Fibroblast of skin of abdomen (primary cell): ENCODE measurements at places on chromosomes 3 and 15.

DNA sequence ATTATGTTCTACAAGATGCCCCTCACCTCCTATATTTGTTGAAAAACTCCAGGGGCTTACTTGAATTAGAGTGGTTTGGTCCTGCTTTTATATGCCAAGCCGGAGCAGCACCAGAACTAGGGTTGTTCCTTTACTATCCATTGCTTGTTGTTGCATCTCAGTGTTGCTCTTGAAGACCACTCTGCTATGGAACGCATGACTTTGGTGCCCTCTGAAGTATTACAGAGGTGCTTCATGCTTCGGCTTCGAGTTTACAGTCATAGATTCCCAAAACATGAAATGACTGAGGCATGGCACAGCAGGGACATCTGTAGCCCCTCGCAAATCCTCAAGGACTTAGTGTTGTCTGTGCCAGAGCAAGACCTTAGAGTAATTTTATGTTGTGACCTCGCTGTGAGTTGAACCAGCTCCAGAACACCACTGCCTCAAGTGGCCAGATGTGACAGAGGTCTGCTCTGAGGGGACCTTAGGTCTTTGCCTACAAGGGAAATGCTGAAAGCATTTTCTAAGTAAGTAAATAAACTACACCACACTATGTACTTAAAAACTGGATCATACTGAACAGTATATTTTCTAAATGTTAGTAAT, 67.2 kb upstream of the SIAH2 start:
- no peak for DNase-seq

- no peak for DNase-seq
These were observed 138.0 kb downstream of the OPA1 start for GRCh38 chr3:193730976-193731375.

DNA sequence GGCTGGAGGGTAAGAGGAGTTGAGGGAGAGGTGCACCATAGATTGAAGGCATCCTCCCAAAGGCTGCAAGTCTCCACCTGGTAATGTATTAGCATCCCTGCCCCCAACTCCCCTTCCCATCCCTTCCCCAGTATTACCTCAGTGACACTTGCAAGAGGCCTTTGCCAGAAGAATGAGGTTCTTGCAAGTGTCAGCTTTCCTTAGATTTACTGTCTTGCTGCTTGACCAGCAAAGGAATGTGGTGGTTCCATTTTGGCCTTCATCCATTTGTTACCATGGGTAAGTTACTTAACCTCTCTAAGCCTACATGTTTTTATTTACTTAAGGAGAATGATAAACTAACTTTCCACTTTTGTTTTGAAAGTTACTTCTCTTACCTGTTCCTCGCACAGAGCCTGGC, 108.9 kb downstream of the LRTM1 start:
- peak; percentile 58 for DNase-seq

GRCh38 chr15:90449206-90449735, 61.2 kb downstream of the IQGAP1 start:
- DNase-seq: peak; percentile 14

- DNase-seq: no peak
These were observed 13.9 kb upstream of the ZBBX start for GRCh38 chr3:167394003-167394402.
